Fibroblast of the conjunctiva (primary cell): ENCODE measurements at places on chromosomes 7 and 10.

- DNase-seq: no peak
Observed at GRCh38 chr10:100654782-100655325, 90.5 kb upstream of the PAX2 start.

DNA sequence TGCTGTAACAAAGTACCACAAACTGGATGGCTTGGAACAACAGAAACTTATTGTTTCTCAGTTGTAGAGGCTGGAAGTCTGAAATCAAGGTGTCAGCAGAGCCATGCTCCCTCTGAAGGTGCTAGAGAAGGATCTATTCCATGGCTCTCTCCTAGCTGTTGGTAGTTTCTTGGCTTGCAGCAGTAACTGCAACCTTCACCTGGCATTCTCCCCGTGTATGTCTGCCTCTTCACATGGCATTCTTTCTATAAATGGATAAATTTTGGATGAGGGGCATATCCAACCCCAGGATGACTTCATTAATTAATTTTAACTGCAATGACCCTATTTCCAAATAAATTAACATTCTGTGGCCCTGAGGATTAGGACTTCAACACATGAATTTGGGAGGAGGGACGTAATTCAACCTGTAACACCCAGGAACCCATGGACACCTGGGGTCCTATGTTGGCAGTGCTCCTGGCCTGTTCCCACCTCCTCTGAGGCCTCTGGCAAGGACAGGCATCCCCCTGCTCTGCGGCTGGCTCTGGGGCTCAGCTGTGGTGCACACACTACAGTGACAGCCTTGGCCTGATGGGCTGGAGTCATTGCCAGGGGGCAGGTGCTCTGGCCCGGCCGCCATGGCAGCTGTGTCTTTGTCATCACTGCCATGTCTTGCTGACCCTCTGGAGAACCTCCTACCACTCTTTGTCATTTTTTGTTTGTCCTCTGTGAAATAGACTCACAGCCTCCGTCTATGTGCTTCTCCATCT lies 30.8 kb downstream of the LSMEM1 start:
- no peak for DNase-seq

- no peak for DNase-seq
Observed at GRCh38 chr7:121873289-121874194, 581 bp downstream of the PTPRZ1 start.

GRCh38 chr10:110620398-110620719 lies 23.8 kb upstream of the RBM20 start:
- no peak for DNase-seq

DNA sequence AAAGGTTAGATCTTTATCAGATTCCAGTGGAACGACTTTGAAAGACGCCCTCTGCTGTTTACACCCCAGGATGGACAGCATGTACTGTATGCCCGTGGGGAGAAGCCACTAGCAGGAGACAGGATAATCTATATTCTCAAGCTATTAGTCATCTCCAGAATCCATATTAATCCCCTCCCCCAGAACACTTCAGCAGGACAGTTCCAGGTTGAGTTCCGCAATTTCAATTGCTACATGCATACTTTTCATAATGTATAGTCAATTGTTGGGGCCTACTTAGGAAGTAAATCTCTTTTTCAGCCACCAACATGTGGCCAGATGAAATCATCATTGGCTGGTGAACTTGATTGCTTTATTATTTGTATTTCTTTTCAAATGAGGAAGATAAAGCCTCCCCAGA lies 313.1 kb upstream of the SMIM30 start:
- no peak for DNase-seq

DNA sequence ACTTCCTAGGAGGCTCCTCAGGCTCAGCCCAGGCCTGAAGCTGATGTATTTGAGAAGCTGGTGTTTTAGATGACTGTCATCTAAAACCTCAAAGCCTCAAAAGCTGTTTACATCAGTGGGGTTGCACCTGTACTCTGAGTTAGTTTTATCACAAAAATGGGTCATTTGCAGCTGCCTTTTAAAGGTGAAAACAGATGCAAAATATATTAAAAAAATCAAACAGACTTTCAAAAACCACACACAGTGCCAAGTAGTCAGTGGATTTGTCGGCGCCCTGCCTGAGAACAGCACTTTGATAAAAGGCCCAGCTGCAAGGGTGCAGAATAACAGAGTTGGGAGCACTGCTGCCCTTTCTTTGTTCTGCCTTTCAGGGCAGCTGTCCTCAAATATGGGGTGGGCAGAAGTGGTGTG lies 103.0 kb downstream of the VOPP1 start:
- no peak for DNase-seq

GRCh38 chr7:158073845-158074840 lies 513.5 kb downstream of the PTPRN2 start:
- DNase-seq: no peak

GRCh38 chr10:111707076-111707475 lies 476.5 kb downstream of the GPAM start:
- DNase-seq: peak; percentile 28

- DNase-seq: no peak
Observed at GRCh38 chr10:102408728-102409603, 9.6 kb downstream of the PSD start.

DNA sequence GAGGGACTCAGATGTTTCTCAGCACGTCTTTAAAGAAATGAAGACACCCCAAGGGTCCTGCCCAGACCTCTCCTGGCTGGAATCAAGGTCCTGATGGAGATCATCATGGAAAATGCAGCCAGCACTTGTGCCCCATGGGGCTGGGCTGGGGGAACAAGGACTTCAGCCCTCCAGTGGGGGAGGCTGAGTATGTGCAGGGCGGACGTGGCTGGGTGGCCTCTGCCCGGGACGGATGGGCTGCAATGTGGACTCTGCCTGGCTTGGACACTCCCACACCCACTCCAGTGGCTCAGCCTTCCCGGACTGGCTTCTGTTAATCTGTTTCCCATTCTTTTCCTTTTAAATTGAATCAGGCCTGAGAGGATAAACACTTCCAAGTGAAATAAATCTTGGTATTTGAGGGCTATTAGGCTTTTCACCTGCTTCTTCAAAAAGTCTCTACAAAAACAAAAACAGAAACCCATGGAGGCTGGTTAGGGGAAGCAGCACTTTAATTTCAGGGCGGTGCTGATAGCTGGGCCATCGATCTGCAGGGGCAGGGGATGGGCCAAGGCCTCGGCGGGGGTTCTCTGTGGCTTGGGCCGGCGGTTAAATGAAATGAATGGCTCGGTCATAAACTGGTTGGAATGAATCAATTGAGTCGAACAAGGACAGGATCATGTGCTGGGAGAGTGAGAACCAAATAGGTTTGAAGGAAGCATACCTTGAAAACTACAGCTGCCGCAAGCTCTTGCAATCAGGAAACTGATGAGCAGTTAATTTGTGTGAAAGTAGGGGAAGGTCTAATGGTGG lies 51.4 kb downstream of the ADARB2 start:
- no peak for DNase-seq
